ENCODE measurements at places on chromosomes 2 and 18.

- DNase-seq: no peak
These were observed 194.7 kb downstream of the UXS1 start for GRCh38 chr2:105999211-105999989.

GRCh38 chr2:102518170-102518569, 45.1 kb downstream of the SLC9A4 start:
- DNase-seq: no peak

DNA sequence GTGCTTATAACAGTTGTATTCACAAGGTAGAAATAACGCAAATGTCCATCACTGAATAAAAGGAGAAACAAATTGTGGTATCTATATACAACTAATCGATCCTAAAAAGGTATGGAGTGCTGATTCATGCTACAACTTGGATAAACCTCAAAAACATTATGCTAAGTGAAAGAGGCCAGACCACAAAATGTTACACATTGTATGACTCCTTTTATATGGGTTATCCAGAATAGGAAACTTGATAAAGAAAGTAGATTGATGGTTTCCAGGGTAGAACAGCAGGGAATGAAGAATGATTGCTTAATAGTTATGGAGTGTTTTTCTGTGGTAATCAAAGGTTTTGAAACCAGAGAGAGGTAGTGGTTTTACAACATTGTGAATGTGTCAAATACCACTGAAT, 432.2 kb upstream of the TRIB2 start:
- no peak for DNase-seq

- no peak for DNase-seq
These were observed 2.5 kb upstream of the SH3RF3 start for GRCh38 chr2:109126501-109126860.

- DNase-seq: no peak
These were observed 146.3 kb upstream of the SKOR2 start for GRCh38 chr18:47397671-47398319.

GRCh38 chr18:9711361-9712129, 3.4 kb downstream of the RAB31 start:
- DNase-seq: no peak

GRCh38 chr2:170737406-170737805, 22.3 kb downstream of the SP5 start:
- no peak for DNase-seq

DNA sequence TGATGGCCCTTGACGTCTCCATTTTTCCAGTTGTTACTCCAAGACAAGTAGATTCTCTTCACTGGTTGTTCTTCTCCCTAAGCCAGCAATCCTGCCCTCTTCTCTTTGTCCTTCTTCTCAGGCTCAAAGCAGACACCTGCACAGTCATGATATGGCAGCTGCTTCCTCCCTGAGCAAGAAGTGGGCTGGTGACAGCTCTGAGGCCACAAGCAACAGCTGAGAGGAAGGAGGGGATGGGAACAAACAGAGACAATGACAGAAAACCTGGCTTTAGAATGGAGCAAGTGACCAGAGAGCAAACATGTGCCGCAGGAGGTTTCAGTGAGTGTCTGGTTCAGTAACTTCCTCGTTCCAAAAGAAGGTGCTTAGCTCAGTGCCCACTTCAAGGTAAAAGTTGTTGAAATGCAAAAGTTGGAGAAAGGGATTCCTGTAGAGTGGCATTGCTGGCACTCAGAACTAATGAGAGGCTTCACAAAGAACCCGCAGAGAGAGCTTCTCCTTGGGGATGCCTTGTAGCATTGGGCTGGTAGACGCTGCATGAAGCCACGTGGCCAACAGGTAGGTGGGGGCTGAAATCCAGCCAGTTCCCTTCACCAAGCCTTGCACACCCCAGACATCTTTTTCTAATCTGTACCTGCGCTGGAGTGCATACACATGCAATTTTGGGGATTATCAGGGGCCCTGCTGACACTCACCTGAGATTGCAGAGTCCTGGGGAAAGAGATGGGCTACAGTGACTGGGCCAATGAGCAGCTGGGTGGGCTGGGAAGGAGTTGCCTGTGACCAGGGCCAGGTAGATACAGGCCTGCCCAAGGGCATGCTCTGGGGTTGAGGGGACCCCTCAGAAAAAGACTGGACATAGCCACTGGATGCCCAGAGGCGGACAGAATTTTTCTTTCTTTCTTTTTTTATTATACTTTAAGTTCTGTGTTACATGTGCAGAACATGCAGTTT, 153.3 kb upstream of the RAB12 start:
- no peak for DNase-seq

DNA sequence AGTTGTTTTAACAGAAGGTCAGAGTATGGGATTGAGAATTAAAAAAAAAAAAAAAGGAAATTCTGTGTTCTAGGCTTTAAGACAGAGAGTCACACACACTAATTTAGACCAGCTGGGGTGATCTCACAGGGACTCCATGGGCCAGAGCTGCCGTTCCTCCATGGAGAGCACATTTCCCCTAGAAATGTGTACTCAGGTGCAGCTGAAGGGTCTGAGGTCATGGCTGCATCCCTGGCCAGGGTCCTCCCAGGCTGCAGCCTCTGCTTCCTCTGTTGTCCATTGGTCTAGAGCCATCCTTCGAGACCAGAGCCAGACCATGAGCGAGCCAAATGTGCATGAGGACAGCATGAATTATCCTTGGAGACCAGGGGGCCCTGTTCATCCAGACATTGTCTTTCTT, 190.1 kb upstream of the TNP1 start:
- no peak for DNase-seq

DNA sequence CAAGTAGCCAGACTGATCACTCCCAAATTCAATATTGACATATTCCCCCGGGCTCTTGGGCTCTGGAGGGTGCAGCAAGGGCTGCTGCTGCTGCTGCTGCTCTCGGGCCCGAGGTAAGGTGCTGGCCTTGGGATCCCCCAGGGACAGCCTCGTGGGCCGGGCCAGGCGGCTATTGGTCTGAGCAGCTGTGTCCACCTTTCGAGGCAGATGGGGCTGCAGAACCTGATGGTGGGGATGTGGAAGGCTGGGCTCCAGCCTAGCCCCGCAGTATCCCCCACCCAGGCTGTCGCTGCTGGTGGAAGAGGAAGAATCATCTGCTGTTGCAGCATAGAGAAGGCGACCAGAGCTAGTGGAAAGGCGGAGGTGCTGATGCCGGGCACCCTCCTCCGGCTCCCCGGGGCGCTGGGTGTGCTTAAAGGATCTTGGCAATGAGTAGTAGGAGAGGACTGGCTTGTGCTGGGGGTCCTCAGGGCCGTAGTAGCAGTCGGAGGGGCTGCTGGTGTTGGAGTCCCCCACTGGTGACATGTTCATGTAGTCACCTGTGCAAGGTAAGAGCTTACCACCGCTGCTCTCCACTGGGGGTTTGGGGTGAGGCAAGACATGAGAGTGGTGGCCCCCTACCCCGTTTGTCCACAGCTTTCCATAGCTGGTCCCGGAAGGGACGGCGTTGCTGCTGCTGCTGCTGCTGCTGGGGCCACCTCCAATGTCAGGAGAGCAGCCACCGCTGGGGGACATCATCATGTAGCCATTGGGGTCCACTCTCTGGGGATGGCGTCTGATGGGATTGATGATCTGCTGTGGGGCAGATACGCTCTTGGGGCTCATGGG, 3.4 kb downstream of the IRS1 start:
- DNase-seq: no peak

- no peak for DNase-seq
These were observed 398.0 kb upstream of the CDH20 start for GRCh38 chr18:60935041-60935910.

GRCh38 chr2:43073401-43073825, 153.0 kb downstream of the ZFP36L2 start:
- DNase-seq: no peak

- no peak for DNase-seq
These were observed 18.0 kb downstream of the SPEG start for GRCh38 chr2:219452361-219453317.

GRCh38 chr2:96950381-96951124, 35.8 kb downstream of the FAM178B start:
- DNase-seq: no peak

GRCh38 chr2:170509452-170510193, 205.5 kb upstream of the SP5 start:
- DNase-seq: no peak

GRCh38 chr2:206423147-206423546, 20.2 kb upstream of the ADAM23 start:
- DNase-seq: no peak

GRCh38 chr2:221120643-221121042, 451.5 kb downstream of the EPHA4 start:
- no peak for DNase-seq
